ENCODE measurements at places on chromosomes 6 and 20. TPM values are rescaled to one million over a fixed set of nuclear protein-coding genes. Genes with fewer than 3 reads are reported as not detected.

Gene TMEM181
- total RNA-seq = 13.9 TPM

Gene IMPG1
- total RNA-seq = not detected

Gene NECAB3
- total RNA-seq = 88.4 TPM

Gene FAXC
- 0.16 TPM for total RNA-seq

Gene IRF4
- total RNA-seq = 1.1 TPM

Gene GJA1
- 122 TPM for total RNA-seq

Gene HTR1B
- total RNA-seq = not detected

DNA sequence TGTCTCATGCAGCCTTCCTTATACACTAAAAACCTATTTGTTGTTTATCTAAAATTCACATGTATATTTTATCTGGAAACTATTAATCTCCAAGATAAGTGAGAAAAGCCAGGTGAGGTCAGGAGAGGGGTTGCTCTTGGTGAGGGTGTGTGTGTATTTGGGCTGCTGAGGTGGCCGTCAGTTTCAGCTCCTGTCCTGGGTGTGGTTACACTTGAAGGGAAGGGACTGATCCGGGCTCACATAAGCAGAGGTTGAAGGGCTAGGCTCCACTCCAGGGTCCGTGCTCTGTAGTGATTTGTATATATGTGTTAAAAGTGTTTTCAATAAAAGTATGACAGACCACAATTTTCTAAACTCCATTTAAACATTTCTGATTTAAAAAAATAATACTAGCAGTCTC is 13.5 kb upstream of the SNAI1 start:
- no peak overlapping the region for H3K4me3 ChIP-seq
- H3K27me3 ChIP-seq = no peaks in the 10 kb centered on the region
- H3K27ac ChIP-seq = peak overlapping the region; percentile 15
- H3K4me1 ChIP-seq = no peaks in the 10 kb centered on the region
- no peak for DNase-seq

DNA sequence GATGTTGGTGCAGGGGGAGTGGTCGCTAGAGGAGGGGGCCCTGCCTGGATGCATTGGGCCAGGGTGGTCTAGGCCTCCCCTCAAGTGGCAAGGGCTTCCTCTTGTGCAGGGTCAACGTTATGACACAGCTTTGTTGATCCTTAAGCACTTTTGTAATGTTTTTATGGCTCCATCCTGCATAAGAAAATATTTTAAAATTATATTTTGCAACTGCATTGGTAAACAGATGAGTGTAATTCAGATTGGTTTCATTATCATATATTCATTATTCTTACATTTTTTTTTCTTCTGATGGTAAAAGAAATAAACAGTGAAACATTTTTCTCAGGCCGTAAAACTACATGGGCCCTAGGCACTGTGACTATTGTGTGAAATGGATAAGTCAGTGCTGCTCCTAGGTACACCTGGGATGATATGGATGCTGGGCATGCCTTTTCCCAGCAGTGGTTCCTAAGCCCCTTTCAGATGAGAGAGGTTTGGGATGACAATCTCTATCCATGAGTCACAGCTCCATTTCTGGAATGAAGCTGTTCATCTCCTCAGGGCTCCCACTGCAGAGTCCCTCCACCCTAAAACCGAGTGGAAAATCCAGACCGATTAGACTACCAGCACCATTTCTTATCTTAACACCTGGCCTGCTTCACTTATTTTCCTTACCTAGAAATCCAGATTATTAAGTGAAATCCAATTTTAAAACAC is 5.8 kb upstream of the SIM1 start:
- no peaks in the 10 kb centered on the region for H3K36me3 ChIP-seq
- peaks cover 8% of the 10 kb centered on the region for H3K4me1 ChIP-seq
- DNase-seq = no peak
- H3K27me3 ChIP-seq = peaks cover 37% of the 10 kb centered on the region
- H3K4me3 ChIP-seq = no peak overlapping the region

DNA sequence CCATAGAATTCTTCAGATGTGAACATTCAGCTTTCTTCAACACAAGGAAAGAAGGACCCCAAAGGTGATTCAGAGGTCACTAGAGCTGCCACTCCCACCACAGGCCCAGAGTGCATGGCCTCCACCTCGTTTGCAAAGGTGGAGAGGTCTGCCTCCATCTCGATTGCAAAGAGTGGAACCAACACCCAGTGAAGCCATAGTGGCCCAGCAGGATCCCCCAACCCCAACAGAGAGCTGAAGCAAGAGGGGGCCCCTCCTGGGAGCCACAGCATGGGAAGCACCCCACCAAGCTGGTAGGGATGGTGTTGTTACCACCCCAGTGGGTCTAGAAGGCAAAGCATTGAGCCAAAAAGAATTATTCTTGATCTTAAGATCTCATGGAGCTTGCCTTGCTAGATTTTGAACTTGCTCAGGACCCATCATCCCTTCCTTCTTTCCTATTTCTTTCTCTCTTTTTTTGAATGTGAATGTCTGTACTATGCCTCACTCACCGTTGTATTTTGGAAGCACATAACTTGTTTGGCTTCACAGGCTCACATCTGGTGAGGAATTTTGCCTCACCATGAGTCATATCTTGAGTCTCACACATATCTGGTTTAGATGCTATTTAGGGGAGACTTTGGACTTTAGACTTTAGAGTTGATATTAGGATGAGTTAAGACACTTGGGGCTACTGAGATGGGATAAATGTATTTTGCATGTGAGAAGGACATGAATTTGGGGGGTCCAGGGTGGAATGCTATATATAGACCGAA is 119.2 kb downstream of the ANKRD60 start:
- no peaks in the 10 kb centered on the region for H3K27me3 ChIP-seq
- DNase-seq = peak; percentile 34

- peak overlapping the region; percentile 65 for H3K27ac ChIP-seq
- no peaks in the 10 kb centered on the region for H3K27me3 ChIP-seq
- H3K4me3 ChIP-seq = no peak overlapping the region
- no peak for DNase-seq
These were observed 365.8 kb upstream of the HSF2 start for GRCh38 chr6:122033564-122034181.

DNA sequence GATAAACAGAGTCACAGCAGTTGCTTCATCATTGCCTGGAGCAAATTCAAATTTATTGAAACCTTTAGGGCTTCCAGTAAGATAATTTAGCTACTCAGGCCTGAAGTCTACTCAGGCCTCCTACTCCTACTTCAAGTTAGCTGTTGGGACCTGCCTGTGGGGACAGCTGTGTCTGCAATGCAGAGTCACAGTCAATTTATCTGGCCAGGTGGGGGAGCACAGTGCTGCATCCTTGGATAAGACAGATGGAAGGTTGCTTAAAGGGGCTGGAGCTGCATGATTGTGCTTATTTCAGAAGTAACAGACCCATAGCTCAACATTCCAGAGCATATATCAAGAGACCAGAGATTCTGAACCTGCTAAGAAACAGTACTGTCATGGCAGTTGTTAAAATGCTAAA is 932.1 kb downstream of the QKI start:
- no peak for DNase-seq
- no peaks in the 10 kb centered on the region for H3K27me3 ChIP-seq
- no peak overlapping the region for H3K27ac ChIP-seq
- H3K4me1 ChIP-seq = no peaks in the 10 kb centered on the region
- no peak overlapping the region for H3K4me3 ChIP-seq

GRCh38 chr6:90121982-90122381 is 174.7 kb downstream of the BACH2 start:
- no peak overlapping the region for H3K27ac ChIP-seq
- no peaks in the 10 kb centered on the region for H3K36me3 ChIP-seq
- H3K4me1 ChIP-seq = peaks cover 5% of the 10 kb centered on the region
- DNase-seq = no peak
- no peak overlapping the region for H3K4me3 ChIP-seq

- H3K27ac ChIP-seq = peak overlapping the region; percentile 66
- peaks cover 13% of the 10 kb centered on the region for H3K36me3 ChIP-seq
- no peaks in the 10 kb centered on the region for H3K27me3 ChIP-seq
- H3K4me1 ChIP-seq = peaks cover 60% of the 10 kb centered on the region
These were observed 173.6 kb downstream of the SASH1 start for GRCh38 chr6:148516217-148516616.

- H3K4me1 ChIP-seq = no peaks in the 10 kb centered on the region
- no peak overlapping the region for H3K4me3 ChIP-seq
- no peak overlapping the region for H3K27ac ChIP-seq
- no peak for DNase-seq
- H3K27me3 ChIP-seq = no peaks in the 10 kb centered on the region
These were observed 61.6 kb upstream of the DSP start for GRCh38 chr6:7479801-7480266.

DNA sequence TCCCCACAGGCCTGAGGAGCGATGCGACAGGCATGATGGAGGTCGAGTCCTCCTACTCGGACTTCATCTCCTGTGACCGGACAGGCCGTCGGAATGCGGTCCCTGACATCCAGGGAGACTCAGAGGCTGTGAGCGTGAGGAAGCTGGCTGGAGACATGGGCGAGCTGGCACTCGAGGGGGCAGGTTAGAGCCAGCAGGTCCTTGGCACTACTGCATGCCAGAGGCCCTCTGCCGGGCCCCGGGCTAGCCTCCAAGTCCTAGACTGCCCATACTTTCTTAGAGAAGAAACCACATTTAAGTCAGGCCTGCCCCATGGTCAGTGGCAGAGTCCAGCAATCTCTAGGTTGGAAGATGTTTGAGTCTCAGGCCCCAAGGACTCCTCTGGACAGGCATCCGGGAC is 32.1 kb downstream of the PKIG start:
- H3K36me3 ChIP-seq = peaks cover 60% of the 10 kb centered on the region
- no peak for DNase-seq
- H3K27me3 ChIP-seq = no peaks in the 10 kb centered on the region

DNA sequence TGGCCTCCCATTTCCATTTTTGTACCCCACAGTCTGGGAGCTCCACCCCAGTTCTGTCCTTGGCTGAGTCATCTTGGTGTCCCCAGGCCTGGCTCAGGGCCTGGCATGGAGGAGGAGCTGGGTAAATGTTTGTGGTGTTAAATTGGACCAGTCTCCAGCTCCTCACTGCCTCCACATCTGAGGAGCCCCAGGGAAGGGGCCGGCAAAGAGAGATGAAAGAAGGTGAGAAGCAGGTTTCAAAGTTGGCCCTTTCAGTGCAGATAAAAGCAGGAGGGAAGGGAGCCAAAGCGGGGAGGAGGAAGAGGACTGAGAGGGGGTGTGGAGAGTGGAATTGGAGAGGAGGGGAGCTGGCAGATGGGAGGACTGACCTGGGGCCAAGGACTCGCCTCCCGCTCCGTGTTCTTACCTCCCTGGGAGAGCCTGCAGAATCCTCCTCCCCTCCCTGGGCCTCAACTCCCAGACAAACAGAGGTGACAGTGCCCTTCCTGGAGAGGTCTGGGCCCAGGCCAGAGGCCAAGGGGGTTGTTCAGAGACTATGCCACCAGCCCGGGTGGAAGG is 89.0 kb downstream of the CD40 start:
- no peaks in the 10 kb centered on the region for H3K4me1 ChIP-seq
- peak overlapping the region; percentile 78 for H3K27ac ChIP-seq
- H3K36me3 ChIP-seq = no peaks in the 10 kb centered on the region
- no peak for DNase-seq

- H3K27ac ChIP-seq = no peak overlapping the region
- no peak overlapping the region for H3K4me3 ChIP-seq
- no peaks in the 10 kb centered on the region for H3K36me3 ChIP-seq
These were observed 106.8 kb upstream of the DOK5 start for GRCh38 chr20:54368570-54368969.
